ENCODE measurements at places on chromosomes 5 and 9. TPM values are rescaled to one million over a fixed set of nuclear protein-coding genes. Genes with fewer than 3 reads are reported as not detected.

DNA sequence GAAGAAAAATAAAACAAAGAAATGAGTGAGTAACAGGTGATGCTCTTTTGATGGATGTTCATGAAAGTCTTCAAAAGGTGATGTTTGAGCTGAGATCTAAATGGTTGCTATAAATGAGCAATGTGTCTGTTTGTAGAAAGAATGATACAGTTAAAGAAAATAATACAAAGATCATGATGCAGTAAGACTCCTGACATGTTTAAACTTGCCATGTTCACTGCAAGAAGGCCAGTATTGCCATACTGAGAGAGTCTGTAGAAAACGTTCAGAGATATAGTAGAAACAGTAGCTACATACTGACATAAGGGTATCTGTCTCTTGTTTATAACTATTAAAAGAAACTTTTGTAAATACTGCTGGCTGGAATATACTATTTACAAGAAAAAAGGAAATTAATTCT, 1609.2 kb upstream of the ACO1 start:
- no peak overlapping the region for H3K4me3 ChIP-seq
- no peaks in the 10 kb centered on the region for H3K36me3 ChIP-seq
- H3K27me3 ChIP-seq, result no peaks in the 10 kb centered on the region

The PCDHGB2 gene
- 4.6 TPM for polyA plus RNA-seq

DNA sequence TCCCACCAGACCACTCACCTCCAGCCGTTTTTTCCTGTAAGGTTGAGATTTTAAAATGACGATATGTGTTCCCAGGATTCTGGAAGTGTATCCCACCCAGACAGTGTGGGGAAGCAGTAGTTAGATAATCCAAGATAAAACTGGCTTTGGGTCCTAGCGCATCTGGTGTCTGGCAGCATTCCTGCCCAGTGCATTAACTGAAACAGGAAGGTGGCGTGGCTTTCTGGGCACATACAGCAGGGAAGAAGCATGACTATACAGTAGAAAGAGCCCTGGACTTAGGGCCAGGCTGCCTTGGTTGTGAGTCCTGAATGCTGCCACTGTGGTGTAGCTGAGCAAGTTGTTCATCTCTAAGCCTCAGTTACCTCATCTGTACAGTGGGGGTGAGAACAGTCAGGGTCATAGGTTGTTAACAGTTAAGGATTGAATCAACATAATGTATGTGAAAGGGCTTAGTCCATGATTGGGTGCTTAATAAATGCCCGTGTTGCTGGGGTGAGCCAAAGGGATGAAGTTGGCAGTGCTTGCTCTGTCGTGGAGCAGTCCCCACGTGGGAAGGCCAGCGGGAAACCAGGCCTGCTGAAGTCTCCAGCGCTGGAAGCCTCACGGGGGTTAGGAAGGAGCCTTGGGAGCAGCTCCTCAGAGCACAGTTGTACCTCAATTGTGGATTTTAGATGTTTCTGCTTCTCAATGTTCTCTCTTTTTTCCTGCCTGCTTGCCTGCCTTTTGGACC, 18.0 kb downstream of the CLTA start:
- no peaks in the 10 kb centered on the region for H3K36me3 ChIP-seq
- peak overlapping the region; percentile 13 for H3K27ac ChIP-seq
- no peak overlapping the region for H3K4me3 ChIP-seq
- H3K4me1 ChIP-seq, result peaks cover 7% of the 10 kb centered on the region
- H3K27me3 ChIP-seq, result no peaks in the 10 kb centered on the region

The OR1Q1 gene
- polyA plus RNA-seq, result not detected

GRCh38 chr5:131635684-131636572, 899 bp upstream of the RAPGEF6 start:
- peak overlapping the region; percentile 99 for H3K27ac ChIP-seq
- no peaks in the 10 kb centered on the region for H3K36me3 ChIP-seq
- no peaks in the 10 kb centered on the region for H3K4me1 ChIP-seq
- DNase-seq, result peak; percentile 74
- no peaks in the 10 kb centered on the region for H3K27me3 ChIP-seq

GRCh38 chr5:77425420-77425819, 66.7 kb downstream of the WDR41 start:
- H3K27me3 ChIP-seq, result no peaks in the 10 kb centered on the region
- no peak overlapping the region for H3K4me3 ChIP-seq
- peaks cover 18% of the 10 kb centered on the region for H3K36me3 ChIP-seq
- no peak for DNase-seq
- no peak overlapping the region for H3K27ac ChIP-seq
- H3K4me1 ChIP-seq, result peaks cover 3% of the 10 kb centered on the region

All from left lung (tissue), 14 donors.